Ammon's horn (tissue), 1 donor: ENCODE measurements at places on chromosomes 7 and 10.

DNA sequence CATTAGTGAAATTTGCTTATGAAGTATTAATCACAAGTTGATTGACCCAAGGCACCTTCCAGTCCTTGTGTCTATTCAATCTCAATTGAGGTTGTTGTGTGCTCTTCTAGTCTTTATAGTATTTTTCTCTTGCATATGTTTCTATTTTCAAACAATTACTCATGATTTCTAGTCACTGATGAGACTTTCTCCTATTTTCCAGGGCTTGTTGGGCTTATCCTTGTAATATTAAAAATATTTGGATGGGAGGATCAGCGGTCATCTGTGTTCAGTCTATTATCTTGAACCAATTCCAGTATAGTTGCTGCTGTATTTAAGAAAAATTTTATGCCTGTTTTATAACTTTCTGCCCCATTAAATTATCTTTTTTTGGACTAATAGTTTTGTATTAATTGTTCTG, 154.4 kb downstream of the PTEN start:
- DNase-seq: no peak

DNA sequence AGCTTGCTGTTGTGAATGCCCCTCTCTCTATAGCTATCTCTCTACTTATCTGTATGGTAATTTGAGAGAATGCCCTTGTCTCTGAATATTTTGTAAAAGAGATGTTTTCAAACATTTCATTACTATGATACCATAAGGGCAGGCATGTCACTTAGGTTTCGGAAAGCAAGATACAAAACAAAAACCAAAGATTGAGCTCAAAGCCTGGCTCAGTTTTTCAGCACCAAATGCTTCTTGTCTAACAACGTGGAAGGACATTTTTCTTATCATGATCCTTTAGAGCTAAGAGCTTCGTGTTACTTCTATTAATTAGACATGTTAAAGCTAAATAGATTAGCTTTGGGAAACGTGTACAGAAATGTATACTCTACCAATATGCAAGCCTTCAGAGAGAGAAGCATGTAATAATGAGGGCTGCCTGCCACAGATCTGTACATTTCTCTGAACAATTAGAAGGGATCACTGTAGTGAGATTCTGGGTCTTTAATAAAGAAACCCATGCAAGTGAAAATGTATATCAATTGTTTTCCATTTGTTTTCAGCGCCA, 148.9 kb downstream of the ARID5B start:
- DNase-seq: no peak

GRCh38 chr7:38235606-38236005, 37.8 kb downstream of the TARP start:
- no peak for DNase-seq

- no peak for DNase-seq
These were observed 63.3 kb downstream of the RASGEF1A start for GRCh38 chr10:43203448-43204041.

DNA sequence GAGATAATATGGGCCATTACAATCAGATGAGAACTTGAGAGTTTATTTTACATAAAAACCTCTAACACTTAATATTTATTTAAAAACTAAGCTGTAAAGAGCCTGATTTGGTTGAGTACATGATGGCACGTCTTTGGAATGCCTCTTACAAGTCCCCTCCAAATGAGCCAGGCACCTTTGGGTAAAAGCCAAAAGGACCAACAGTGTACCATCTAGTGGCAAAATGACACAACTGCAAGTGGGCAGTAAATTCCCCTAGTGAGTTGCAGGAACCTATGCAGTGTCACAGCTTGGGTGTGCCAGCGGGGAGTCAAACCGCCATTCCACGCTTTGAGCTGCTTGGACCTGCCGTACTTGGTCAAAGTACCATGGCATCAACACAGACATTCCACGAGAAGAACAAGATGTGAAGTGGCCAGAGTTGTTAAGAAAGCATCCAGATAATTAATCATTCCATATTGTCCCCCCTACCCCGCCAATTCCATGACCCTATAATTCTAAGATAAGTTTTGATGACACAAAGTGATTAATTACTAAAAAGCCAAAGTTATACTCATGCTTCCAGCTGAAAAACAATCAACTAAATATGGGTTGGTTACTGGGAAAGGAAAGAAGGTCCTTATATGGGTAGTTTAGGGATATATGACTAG, 115.2 kb downstream of the SORBS1 start:
- peak; percentile 73 for DNase-seq

DNA sequence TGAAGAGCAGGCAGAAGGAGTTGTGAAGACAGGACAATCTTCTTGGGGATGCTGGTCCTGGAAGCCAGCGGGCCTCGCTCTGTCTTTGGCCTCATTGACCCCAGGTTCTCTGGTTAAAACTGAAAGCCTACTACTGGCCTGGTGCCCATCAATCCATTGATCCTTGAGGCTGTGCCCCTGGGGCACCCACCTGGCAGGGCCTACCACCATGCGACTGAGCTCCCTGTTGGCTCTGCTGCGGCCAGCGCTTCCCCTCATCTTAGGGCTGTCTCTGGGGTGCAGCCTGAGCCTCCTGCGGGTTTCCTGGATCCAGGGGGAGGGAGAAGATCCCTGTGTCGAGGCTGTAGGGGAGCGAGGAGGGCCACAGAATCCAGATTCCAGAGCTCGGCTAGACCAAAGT, 1.5 kb downstream of the CHPF2 start:
- no peak for DNase-seq

- no peak for DNase-seq
These were observed 22.0 kb upstream of the HGF start for GRCh38 chr7:81791568-81792518.

DNA sequence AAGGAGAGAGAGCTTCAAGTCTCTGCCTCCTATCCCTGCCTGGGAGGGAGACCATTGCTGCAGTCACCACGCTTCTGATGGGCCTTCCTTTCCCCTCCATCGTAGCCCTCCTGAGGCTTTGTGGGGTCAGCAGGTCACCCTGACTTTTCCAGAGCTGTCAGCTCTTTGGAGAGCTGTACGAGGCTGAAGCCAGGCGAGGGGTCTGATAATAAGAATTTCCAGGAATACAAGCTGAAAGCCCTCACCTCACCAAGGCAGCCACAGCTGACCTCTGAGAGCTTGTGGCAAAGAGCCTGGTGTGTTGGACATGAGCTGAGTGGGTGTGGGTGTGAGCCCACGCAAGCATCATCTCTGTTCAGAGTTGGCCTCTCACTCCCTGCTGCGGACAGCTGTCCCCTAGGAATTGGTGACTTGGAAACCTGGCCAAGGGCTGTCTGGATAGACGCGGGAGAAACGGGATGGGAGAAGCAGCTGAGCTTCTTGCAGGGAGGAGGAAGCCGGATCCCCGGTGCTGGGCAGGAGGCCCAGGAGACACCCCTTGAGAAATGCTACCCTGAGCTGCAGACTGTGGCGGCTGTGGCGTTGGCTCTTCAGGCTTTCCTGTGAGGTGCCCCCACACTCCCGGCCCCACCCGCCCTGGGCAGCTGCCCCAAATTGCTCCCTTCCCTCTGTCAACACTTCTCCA, 122.1 kb upstream of the BTBD16 start:
- DNase-seq: no peak
